ENCODE measurements at places on chromosomes 6 and 20.

DNA sequence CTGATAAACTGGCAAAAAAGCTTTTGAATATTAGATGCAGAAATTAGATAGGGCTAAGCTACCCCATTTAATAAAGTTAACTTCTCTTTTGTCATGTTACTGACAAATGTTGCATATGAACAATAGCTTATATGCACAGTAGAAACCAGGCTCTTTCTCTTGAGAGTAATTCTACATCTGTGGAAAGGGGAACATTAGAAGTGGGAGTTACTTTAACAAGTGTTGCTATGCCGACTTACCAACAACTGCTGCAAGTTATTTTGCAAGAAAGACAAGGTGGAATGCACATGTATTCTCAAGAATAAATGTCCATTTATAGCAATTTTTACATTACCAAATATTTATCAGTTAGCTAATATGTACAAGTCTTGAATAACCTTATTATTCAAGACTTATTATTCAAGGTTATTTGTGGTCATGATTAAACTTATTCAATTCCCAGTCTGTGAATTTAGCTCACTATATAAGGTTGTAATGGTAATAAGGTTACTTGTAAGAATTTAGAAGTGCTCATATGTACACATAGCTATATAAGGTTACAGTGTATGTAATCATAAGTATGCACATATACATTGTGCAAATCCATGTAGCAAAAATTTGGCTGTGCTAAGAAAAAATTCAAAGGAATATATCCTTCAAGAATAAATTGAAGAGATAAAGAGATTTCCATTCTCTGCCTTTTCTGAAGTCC lies 38.3 kb downstream of the ADGRG6 start:
- DNase-seq = no peak

DNA sequence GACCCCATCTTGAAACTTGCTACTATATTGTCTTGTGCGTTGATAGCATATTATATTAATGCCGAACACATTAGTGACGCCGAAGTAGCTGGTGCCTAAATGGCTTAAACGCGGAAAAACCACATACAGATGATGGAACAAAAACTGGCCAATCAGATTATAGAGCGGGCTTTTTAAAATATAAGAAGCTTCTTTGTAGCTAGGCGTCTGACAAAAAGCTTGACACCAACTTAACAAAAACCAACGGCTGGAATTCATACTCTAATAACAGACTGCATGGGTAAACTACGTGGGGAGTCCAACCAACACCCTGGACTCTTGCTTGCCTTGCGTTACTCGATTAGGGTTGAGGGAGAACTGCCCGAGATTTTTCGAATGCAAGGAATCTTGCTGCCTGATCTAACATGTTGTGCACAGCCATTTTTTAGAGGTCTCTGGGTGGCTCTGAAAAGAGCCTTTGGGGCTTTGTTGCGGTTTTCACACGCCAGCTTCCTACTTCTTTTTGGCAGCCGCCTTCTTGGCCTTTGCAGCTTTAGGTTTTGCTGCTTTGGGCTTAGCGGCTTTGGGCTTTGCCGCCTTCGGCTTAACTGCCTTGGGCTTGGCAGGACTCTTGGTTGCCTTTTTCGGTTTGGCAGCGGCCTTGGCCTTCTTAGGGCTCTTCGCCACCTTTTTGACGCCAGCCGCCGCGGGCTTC lies 45.7 kb downstream of the OR2B2 start:
- DNase-seq = no peak

DNA sequence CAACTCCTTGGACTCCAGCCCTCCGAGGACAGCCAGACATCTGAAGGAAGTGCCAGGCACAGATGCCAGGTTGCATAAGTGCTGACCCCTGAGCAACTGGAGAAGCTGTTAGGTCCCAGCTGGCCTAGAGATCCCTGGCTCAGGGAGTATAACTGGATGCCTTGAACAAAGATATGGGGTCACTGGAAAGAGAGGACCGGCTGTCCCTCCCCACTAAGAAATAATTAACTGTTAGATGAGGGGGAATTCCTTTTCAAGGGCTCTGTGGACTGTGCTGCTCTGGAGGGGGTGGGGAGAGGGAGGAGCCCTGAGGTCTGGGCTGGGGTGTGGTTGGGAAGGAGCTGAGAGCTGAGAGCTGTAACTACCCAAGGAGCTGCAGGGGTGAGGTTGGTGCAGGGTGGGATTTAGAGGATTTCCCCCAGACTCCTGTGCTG lies 39.6 kb downstream of the HLA-F start:
- no peak for DNase-seq

DNA sequence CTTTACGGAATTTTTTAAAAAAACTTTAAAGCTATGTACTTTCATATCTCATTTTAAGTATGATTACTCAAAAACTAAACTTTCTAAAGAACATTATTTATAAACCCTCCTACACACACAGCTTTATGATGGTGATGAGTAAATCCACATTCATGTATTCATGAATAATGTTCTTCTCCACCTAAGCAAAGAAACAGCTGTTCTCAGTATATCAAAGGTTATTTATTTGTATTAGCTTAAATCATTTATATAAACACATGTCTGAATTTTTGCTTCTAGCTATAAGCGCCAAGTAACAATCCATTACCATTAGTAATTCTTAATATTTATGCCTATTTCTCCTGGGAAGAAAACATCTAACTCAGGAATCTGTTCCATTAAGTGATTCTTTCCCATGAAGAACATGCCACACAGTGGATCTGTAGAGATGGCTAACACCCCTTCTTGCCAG lies 63.3 kb downstream of the SMLR1 start:
- DNase-seq = no peak

DNA sequence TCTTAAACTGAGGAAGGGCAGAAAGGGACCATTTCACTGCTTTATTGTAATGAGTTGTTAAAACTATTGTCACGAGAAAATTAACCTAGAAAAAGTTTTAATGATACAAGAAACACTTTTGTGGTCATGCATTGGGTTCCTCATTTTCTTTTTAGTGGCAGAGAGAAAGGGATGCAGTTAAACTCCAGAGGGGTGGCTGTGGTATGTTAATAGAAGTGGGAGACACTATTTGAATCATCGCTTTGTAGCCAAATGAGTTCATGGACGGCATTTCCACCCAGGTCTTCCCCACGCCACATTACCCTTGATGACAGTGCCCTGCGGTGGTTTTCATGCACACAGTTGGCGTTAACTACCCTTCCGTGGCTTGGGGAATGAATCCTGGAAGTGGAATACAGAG lies 235.6 kb downstream of the PLCB1 start:
- no peak for DNase-seq

DNA sequence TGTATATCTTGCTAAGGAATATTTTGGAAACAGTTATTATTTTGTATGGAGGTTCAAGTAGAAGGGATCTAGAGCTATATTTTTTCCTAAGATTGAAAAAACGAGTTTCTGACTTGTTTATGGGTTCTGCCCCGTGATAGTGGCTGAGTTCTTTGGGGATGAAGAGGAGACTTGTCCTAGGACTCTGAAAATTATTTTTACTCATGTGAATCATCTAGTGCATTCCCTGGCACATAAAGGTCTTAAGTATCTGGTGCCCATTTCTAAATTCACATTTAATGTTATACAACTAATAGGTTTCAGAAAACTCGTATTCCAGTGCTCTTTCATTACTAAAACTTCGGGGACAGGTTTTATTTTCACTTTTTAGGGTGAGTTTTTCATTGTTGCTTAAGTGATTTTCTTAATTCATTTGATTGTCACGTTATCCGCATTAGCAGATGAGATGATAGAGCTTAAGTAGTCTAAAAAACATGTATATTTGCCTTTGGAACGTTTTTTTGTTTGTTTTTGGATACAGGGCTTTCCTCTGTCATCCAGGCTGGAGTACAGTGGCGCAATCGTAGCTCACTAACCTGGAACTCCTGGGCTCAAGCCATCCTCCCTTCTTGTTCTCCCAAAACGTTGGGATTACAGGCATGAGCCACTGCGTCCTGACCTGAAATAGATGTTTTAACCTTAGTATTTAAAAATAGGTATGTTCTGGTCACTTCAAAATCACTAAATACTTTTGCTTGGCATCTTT lies 2.1 kb downstream of the NFYA start:
- DNase-seq = no peak

GRCh38 chr6:45611491-45611890 lies 233.8 kb upstream of the SUPT3H start:
- DNase-seq = no peak

DNA sequence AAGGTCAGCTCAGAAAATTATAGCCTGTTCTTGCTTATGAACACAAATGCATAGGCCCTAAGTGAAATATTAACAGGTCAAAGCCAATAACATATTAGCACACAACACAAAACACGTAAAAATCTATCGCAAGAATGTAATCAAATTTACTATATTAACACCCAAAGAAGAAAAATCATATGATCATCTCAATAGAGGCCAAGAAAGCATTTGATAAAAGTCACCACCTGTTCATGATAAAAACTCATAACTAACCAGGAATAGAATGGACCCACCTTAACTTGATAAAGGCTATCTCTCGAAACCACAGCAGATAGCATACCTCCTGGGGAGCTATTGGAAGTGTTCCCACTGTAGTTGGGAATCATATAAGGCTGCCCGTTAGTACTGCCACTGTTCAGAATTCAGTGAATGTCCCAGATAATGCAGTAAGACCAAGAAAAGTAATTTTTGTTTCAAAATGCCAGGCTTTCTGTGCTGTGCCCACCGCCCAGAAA lies 21.6 kb downstream of the POFUT1 start:
- DNase-seq = no peak

DNA sequence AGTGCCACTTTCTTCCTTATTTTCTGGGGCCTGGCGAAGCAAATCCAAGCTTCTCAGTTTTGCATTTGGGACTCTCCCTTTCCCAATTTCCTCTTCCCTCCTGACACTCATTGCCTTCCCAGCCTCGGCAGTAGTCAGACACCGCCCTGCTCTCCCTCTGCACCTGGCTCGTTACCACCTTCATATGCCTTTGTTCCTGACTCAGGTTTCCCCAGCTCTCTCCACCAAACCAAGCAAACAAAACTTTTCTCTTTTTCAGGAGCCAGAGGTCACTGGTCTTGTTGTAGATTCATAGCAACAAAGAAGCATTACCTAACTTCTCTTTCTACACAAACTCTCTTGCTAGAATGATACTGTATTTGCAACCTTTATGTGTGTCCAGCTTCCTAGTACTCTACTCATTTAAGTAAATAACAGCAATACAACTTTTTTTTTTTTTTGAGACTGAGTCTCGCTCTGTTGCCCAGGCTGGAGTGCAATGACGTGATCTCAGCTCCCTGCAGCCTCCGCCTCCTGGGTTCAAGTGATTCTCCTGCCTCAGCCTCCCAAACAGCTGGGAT lies 9.0 kb upstream of the ZC3H12D start:
- no peak for DNase-seq

GRCh38 chr6:28839443-28840120 lies 84.2 kb downstream of the TRIM27 start:
- no peak for DNase-seq

- DNase-seq = no peak
These were observed 152.9 kb downstream of the ERMARD start for GRCh38 chr6:169904051-169904922.

- no peak for DNase-seq
These were observed 16.1 kb upstream of the THBD start for GRCh38 chr20:23065266-23066201.

GRCh38 chr20:21398109-21399004 lies 1.0 kb upstream of the NKX2-4 start:
- no peak for DNase-seq

- DNase-seq = no peak
These were observed 286.7 kb upstream of the POU3F2 start for GRCh38 chr6:98547634-98548033.

DNA sequence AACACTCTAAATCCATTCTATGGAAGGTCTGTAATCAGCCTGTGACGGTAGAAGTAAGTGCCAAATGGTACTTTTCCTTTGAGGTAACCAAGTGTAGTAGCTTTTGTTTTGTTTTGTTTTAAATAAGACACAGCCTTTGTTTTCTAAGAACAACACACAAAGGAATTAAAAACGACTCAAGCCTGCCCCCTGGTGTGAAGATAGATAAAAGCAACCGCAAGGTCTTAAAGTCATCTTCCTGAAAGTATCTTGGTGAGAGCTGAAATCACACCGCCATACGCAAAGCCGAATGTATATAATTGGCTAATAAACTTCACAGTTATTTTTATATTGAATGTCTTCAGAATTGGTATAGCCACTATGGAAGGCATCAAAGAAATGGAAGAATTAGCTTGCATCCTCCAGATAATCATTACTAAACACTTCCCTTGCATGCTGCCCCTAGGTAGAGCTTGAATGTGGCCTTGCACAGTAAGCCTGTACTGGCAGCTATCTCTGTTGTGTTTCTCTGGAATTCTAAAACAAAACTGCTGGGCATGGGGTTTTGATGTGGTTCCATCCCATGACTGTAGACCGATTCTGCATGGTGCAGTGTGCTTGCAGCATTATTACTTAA lies 95.6 kb downstream of the LAMP5 start:
- DNase-seq = no peak

GRCh38 chr20:25081730-25082497 lies at the start of gene VSX1:
TSS of gene VSX1 (minus strand) at chr20:25082141. CDS start at chr20:25082096, 45 bp downstream.
- DNase-seq = no peak

DNA sequence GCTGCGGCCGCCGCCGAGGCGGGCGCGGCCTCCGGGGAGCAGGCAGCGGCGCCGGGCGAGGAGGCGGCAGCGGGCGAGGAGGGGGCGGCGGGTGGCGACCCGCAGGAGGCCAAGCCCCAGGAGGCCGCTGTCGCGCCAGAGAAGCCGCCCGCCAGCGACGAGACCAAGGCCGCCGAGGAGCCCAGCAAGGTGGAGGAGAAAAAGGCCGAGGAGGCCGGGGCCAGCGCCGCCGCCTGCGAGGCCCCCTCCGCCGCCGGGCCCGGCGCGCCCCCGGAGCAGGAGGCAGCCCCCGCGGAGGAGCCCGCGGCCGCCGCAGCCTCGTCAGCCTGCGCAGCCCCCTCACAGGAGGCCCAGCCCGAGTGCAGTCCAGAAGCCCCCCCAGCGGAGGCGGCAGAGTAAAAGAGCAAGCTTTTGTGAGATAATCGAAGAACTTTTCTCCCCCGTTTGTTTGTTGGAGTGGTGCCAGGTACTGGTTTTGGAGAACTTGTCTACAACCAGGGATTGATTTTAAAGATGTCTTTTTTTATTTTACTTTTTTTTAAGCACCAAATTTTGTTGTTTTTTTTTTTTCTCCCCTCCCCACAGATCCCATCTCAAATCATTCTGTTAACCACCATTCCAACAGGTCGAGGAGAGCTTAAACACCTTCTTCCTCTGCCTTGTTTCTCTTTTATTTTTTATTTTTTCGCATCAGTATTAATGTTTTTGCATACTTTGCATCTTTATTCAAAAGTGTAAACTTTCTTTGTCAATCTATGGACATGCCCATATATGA lies 3.2 kb downstream of the MARCKS start:
- DNase-seq = no peak

- DNase-seq = no peak
These were observed 50.1 kb downstream of the CEP43 start for GRCh38 chr6:167049275-167049674.

GRCh38 chr6:34566830-34567546 lies 10.9 kb upstream of the SPDEF start:
- no peak for DNase-seq

- peak; percentile 50 for DNase-seq
These were observed 1.3 kb downstream of the SLA2 start for GRCh38 chr20:36644706-36645095.

- no peak for DNase-seq
These were observed 232.6 kb downstream of the TMEM242 start for GRCh38 chr6:157090736-157091135.

GRCh38 chr6:45929421-45930361 lies 86.0 kb downstream of the CLIC5 start:
- no peak for DNase-seq

Data from activated CD4-positive, alpha-beta T cell treated with anti-CD3 and anti-CD28 coated beads, Interleukin-2, amount 50 U/mL, for 4 hours (primary cell).